ENCODE measurements at places on chromosomes 12 and 14. TPM values are rescaled to one million over a fixed set of nuclear protein-coding genes. Genes with fewer than 3 reads are reported as not detected.

NELL2 gene
- total RNA-seq, result 47.1 TPM

ENO2 gene
- 128 TPM for total RNA-seq

P2RX2 gene
- not detected for total RNA-seq

KRT75 gene
- not detected for total RNA-seq

RFX4 gene
- total RNA-seq, result not detected

WNT1 gene
- not detected for total RNA-seq

RNU4-1 gene
- 2,820 TPM for total RNA-seq

MIP gene
- not detected for total RNA-seq

LRTM2 gene
- not detected for total RNA-seq

PTGER2 gene
- 140 TPM for total RNA-seq

CLIP1 gene
- total RNA-seq, result 94.0 TPM

HIGD1C gene
- total RNA-seq, result not detected

CCDC196 gene
- total RNA-seq, result not detected

NFE2 gene
- total RNA-seq, result not detected

FRS2 gene
- 23.2 TPM for total RNA-seq

KITLG gene
- not detected for total RNA-seq

GOLT1B gene
- total RNA-seq, result 46.3 TPM

KRT8 gene
- not detected for total RNA-seq

OR6C76 gene
- total RNA-seq, result not detected

ATL1 gene
- total RNA-seq, result 0.56 TPM
